Dermis blood vessel endothelial cell (primary cell): ENCODE measurements at places on chromosomes 16 and 17. TPM values are rescaled to one million over a fixed set of nuclear protein-coding genes. Genes with fewer than 3 reads are reported as not detected.
A peak's percentile ranks its signal among the peaks of the same experiment; 100 is the strongest.

Gene GSG1L
- total RNA-seq = not detected in 2 replicates

Gene CNGB1
- not detected in 2 replicates for total RNA-seq

DNA sequence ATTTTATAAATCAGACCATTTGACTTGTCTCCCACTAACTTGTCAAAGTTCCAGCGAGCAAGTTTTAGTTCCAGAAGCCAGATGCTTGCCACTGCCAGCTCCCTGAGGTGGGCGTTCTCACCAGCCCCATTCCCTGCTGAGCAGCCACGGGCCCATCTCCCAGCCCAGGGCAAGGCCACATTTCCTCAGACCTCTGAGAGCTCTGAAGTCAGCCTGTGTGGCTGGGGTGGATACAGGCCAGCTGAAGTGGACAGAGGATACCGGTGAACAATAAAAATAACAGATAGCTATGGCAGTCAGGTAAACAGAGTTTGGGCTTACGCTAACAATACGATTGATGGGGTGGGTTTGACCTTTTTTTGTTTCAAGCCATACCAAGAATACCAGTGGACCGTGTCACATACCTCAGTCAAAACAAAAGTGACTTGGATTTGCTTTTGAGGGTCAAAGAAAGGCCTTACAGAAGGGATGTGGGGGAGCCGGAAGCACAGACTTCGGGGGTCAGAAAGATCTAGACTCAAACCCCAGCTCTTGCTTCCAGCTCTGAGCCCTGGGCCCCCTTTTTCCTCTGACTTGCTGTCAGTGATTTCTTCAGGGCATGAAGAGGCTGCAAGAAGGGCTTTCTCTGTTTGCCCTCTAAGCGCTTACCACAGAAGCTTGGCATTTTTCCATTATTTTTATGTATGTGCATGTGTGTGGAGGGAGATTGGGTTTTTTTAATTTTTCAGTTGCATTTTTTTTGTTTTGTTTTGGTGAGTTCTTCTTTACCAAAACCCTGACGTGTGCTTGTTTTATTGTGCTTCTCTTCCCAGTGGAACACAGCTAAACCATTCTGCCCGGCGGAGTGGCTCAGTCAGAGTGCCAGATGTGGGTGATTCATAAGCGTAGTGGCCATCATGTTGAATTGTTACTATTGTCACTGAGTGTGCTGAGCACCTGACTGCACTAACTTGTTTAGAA lies 109.9 kb downstream of the GNAO1 start:
- DNase-seq = no peak

DNA sequence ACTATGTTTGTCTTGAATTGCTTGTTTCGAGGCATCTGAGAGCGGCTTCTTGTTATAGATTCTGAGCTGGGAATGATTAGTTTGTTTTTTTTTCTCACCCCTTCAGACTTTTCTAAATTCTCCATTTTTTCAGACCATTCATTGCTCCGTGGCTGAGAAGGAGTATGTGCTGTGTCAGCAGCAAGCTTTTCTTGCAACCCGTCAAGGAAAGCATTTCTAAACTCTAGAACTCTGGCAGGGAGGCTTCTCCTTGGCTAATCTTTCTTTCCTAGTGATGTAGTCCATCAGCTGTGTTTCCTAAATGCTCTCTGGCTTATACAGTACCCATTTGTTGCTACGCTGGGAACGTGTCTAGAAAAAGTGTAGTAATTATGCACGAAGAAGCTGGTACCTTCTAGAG lies 133.5 kb downstream of the FTO start:
- DNase-seq = no peak

GRCh38 chr16:89038221-89038721 lies 55.4 kb upstream of the ACSF3 start:
- DNase-seq = no peak

DNA sequence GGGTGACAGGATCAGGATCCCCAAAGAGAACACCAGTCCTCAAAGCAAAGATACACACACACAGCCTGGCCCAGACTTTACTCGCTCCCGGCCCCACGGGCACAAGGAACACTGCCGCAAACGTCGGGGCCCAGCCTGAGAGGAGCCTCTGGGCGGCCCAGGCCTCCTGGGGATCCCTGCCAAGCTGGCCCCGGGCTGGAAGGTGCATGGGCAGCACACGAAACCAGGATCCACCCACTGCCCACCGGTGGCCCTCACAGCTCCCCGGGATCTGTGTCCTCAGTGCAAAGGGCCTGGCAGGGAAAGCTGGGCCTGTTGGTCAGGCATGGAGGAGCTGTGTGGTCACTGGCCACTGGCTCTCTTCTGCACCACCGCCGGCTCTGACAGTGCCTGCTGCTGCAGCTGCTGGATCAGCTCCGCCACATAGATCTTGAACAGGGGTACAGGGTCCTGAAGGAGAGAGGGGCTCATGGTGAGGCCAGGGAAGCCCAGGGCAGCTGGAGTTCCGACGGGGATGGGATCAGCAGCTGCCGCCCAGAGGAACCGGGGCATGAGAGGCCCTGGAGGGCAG lies 2.9 kb downstream of the MRPL28 start:
- no peak for DNase-seq

DNA sequence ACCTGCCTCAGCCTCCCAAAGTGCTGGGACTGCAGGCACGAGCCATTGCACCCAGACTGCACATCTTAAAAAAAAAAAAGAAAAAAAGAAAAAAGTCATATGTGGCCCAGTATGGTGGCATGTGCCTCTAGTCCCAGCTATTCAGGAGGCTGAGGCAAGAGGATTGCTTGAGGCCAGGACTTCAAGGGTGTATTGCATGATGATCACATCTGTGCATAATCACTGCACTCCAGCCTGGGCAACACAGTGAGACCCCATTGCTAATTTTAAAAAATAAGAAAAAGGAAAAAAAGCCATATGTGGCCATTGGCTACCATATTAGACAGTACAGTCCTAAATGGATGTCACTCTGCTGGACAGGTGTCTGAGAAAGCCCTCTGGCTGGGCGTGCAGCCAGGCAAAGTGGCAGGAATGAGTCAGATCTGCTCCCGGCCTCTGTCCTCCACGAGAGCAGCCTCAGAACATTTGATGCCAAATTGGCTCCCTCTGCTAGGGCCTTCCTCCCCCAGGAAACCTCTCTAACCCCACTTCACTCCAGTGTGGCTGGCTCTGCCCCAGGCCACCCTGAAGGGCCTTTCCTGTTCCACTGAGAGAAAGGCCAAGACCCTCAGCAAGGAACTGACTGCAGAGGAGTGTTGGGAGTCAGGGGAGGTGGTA lies 14.7 kb downstream of the CA7 start:
- DNase-seq = peak; percentile 71

GRCh38 chr16:70579248-70579647 lies 55.6 kb downstream of the SF3B3 start:
- no peak for DNase-seq

DNA sequence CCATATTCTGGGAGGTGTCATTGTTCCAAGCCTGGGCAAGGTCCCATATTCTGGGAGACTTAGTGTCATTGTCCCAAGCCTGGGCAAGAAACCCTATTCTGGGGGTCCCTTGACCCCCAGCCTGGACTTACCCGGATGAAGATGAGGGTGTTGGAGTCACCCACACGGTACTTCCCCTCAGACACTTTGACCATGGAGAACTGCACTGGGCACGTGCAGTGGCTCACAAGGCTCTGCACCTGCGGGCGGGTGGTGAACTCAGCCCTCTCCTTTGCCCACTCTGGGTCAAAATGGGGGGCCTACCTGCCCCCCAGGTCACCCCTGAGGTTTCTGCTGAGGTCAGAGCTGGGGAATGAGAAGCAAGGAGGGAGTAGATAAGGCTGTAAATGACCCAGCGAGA lies 4.1 kb downstream of the GAS2L2 start:
- DNase-seq = no peak
